ENCODE measurements at places on chromosomes 4 and X. TPM values are rescaled to one million over a fixed set of nuclear protein-coding genes. Genes with fewer than 3 reads are reported as not detected.

GRCh38 chrX:130909469-130910136 is 6.6 kb upstream of the ENOX2 start:
- DNase-seq, result no peak

GRCh38 chr4:30808276-30808675 is 88.1 kb downstream of the PCDH7 start:
- DNase-seq, result no peak

- DNase-seq, result peak; percentile 57
These were observed 39.9 kb downstream of the PSAPL1 start for GRCh38 chr4:7394681-7395451.

DNA sequence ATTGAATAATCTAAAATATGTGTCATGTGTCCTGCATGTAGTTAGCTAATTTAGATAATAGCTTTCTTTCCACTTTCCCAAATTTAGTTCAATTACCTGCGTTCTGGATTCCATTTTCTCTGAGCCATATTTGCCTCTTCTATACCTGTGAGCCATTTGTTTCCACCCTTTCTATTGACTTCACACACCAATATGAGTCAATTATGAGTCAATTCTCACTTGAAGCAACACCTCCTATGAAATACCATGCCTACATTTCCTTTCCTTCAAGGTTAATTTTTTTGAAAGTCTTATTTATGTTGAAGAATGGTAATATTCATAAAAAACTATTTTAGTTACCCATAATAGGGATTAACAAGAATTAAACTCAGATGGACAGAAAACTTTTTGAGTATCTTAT is 25.8 kb downstream of the NPY2R start:
- no peak for DNase-seq

DNA sequence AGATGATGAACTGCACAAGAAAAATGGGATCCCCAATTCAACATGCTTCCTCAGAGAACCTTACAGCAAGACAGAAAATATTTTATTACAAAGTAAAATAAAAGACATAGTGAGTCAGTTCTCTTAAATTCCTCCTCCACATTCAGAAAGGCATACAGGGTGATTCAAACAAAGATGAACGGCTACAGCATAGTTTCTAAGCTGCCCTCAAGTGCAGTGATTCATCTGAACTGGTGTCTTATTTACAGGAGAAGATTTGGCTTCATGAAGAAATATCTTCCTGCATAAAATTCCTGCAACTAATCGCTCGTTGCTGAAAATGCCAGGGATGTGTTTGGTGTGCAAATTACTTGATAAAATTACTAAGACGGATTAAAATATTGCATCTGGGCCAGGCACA is 103.6 kb downstream of the PRKX start:
- no peak for DNase-seq

DNA sequence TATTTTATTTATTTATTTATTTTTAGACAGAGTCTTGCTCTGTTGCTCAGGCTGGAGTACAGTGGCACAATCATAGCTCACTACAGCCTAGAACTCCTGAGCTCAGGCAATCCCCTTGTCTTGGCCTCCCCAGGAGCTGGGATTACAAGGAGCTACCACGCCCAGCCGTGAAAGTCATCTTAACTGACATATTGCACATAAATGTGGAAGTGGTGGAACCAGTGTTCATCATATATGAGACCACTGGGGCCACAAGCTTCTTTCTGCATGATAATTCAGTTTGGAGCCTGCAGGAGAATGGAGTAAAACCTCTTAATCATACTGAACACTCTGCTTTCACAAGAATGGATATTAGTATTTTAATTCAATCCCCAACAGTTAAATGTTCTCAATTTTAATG is 12.5 kb upstream of the CTSO start:
- DNase-seq, result no peak

GRCh38 chr4:141599853-141600252 is 36.5 kb upstream of the IL15 start:
- DNase-seq, result no peak

DNA sequence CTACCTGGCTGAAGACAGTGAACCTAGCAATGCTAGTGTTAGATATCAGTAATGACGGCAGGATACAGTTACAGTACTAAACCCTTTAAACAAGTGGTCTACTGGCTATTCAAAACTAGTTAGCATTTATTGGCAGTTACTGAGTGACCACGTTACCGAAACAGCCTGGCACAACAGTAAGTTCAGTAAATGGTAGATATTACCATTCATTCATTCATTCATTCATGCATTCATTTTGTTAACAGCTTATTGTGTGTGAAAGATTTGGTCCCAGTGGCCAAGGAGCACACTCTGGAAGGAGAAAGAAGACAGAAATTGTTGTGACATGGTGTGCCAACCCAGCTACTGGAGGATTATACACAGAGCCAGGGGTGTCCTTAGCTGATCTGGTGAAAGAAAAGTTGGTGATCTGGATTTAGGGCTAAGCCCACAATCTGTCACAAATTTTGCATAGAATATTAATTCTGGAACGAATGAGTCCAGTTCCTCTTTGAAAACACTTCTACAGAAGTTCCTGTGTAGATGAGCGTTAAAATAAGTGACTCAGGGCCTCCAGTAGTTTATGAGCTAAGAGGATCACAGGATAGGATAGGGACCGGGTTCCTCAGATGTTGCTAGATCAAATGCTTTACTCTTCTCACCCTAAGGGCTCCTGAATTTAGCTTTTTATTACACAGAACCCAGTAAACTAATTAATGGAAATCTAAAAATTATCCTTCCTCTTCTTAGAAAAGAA is 179.1 kb downstream of the CBR4 start:
- DNase-seq, result no peak

- DNase-seq, result no peak
These were observed 60.7 kb downstream of the BLTP1 start for GRCh38 chr4:122212880-122213279.

DNA sequence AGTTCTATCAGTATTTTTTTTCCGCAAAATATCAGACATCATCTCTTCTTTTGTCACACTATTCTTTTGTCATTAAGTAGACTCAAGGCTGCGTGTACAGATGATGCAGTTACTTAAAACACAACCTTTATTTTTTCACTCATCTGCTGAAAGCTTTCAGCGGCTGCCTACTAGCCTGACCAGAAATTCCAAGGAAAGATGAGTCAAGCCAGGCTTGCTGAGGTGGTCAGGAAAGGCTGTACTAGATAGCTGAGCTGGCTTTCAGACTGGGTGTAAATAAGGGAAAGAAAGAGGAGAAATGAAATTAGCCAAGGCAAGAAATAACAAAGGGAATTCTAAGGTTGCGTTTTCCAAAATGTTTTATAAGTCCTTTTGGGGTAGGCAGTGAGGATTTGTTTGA is 17.9 kb downstream of the STK26 start:
- no peak for DNase-seq

DNA sequence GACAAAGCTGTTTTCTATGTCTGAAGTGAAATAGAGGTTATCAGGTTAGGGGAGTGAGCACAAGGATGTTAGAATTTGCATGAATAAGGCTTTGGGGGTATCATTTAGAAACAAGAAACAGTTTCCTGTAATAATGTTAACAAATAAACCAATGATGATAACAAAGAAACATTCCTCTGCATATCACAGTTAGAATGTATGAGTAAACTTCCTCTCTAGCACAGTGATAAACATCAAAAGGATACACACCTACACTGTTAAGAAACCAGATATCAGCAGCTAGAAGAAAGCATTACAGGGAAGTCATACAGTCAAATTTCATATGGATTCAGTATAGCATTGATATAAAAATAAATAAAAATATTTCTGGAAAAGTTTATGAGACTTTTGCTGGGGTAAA is 340.0 kb upstream of the MAGEB16 start:
- no peak for DNase-seq

DNA sequence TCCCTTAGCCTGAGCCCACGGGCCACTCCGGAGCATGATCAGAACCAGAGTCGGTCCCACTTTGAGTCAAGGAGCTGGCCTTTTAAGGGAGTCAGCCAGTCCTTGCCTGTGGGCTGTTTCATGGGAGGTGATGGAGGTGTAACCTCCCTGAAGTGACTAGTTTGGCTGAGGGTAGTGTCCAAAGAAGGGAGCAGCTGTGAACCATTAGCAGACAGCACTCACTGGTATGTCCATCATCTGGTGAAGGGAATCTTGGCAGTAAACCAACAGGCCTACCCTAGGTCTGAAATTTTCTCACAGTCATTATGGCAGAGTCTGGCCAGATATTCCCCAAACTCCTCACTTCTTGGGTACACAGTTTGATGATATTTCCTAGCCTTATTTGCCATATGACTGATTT is 12.3 kb upstream of the REPS2 start:
- DNase-seq, result no peak

DNA sequence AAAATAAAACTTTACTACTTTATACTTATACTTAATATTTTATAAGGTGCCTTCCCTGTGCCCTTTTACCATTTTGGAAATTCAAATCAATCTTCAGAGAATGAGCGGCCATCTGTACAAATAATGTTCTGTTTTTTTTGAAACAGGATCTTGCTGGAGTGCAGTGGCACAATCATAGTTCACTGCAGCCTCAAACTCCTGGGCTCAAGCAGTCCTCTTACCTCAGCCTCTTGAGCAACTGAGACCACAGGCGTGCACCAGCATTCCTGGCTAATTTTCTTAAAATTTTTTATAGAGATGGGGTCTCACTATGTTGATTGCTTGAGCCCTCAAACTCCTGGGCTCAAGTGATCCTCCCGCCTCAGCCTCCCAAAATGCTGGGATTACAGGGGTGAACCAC is 53.5 kb downstream of the FAM114A1 start:
- no peak for DNase-seq

- DNase-seq, result no peak
These were observed 10.1 kb downstream of the PDLIM3 start for GRCh38 chr4:185524888-185525863.

DNA sequence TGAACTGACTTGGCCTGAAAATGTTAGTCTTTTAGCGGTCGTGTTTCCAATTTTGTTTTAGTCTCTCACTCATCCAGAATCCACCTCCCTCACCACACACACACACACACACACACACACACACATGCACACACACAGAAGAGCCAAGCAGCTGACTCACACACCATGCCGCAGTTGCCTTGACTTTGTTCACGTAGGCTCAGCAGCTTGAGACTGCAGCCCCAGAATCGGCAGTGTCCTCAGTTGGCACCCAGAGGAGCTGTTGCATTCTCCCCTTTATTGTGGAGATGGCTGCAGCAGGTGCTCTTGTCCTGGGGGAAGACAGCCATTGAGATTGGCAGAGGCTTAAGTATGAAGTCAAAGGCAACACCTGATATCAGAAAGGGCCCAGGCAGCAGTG is 20.9 kb upstream of the XPNPEP2 start:
- DNase-seq, result no peak

GRCh38 chrX:153610836-153611213 is 11.9 kb upstream of the CCNQ start:
- no peak for DNase-seq

- DNase-seq, result no peak
These were observed 23.8 kb upstream of the NSG1 start for GRCh38 chr4:4362991-4363697.

- DNase-seq, result no peak
These were observed 285.9 kb downstream of the ARHGAP10 start for GRCh38 chr4:148017801-148018200.

DNA sequence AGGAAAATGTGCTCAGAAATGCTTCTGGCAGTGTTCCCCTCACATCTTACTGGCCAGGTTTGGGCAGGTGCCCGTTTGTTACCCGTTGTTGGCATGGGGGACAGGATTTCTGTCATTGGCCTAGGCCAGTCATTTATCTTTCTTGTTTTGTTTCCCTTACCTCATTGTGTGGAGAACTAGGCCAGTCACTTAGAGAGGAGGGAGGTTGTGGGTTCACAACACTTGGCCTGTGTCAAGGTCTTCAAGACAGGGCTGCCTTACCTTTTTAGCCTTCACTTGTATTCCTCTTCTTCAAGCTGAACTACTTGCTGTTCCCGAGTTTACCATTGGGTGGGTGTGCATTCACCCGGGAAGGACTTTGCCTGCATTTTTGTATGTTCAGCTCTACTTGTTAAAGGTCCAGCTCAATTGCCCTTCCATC is 17.7 kb downstream of the SNX25 start:
- peak; percentile 43 for DNase-seq

DNA sequence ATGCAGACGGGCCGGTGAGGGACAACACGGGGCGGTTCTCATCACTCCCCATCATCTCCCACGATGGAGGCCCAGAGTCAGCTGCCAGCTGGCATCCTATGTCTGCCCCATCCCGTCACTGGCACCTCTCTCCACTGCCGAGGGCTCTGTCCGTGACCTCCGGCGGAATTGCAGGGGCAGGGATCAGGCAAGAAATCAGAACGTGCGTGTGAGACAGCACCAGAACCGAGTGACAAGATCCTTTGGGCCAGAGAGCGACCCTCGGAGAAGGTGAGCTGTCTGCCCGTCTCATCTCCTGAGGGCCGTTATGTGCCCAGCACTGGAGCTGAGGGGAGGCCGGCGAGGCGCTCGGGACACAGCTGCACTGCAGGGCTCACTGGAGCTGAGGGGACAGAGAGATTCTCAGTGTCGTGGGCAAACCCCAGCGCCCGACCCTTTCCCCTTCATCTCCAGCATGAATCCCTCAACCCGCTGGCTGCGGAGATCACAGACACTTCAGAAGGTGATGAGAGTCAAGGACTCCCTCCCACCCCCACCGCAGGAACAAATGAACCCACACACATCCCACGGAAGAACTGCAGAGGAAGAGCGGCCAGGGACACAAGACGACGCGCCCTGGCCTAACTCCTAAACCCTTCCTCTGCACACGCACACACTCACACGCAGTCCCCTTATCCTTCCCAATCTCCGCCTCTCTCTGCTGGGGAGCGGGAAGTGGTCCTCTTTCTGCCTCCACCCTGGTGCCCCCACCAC is 128.7 kb downstream of the AFAP1 start:
- no peak for DNase-seq

GRCh38 chr4:3037957-3038461 is 36.3 kb downstream of the HTT-AS start:
- DNase-seq, result no peak

DNA sequence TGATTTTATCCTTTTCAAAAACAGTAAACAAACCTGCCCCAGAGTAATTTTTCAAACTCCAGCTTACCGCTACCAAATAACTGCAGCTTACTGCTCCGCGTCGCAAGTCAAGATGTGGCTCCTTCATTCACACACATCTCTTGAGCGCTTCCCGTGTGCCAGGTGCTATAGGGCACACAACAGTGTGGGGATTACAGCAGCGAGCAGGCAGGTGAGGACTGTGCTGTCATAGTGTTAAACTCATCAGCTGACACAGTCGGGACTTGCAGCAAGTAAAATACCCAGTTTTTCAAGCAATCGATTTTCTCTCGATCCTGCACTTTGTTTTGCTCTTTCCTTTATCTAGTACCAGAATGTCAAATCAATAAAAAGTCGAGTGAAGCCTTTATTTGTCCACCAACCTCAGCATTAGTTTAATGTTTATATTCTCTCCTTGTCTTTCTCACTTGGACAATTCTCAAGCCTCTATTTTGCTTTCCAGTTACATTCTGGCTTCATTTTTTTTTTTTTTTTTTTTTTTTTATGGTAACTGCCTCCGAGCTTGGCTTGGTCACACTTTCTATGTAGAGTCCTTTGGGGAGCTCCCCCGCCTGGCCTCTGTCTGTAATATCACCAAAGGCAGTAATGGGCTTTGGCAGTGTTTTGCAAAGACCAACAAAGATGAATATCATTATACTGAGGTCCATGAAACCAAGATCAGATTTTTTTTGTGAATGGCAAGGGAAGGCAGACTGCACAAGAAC is 8.3 kb upstream of the ASB5 start:
- DNase-seq, result peak; percentile 75

PDGFRA gene
- total RNA-seq, result 117 TPM

GUCY1B1 gene
- 16.7 TPM for total RNA-seq

VEGFD gene
- total RNA-seq, result 0.76 TPM

BRS3 gene
- total RNA-seq, result not detected

KIAA1210 gene
- 0.40 TPM for total RNA-seq

SSX2B gene
- not detected for total RNA-seq

SPANXN1 gene
- not detected for total RNA-seq

PDCL2 gene
- total RNA-seq, result not detected

MAGEB1 gene
- total RNA-seq, result not detected

DDX53 gene
- total RNA-seq, result not detected

SSX4B gene
- not detected for total RNA-seq
